ENCODE measurements at places on chromosomes 1 and 21. TPM values are rescaled to one million over a fixed set of nuclear protein-coding genes. Genes with fewer than 3 reads are reported as not detected.

Gene SLC35D1
- 14.1 TPM for total RNA-seq

Gene SLC27A3
- total RNA-seq, result 15.9 TPM

Gene AADACL4
- not detected for total RNA-seq

Gene HOOK1
- 19.6 TPM for total RNA-seq

Gene PDPN
- total RNA-seq, result 11.8 TPM

Gene RAB7B
- 0.69 TPM for total RNA-seq

Gene KCNK1
- total RNA-seq, result 7.4 TPM

Gene GBP6
- 0.69 TPM for total RNA-seq

Gene CD101
- total RNA-seq, result 1.6 TPM

Gene OR2L3
- total RNA-seq, result 0.92 TPM

Gene SPRR1B
- not detected for total RNA-seq

Gene ZBED6
- 8.1 TPM for total RNA-seq

Gene TIE1
- total RNA-seq, result 19.6 TPM

Gene PRRC2C
- total RNA-seq, result 49.8 TPM

Gene SELP
- total RNA-seq, result 0.92 TPM

Gene RHOC
- total RNA-seq, result 79.4 TPM

Gene RGS8
- 135 TPM for total RNA-seq

Gene ZSWIM5
- total RNA-seq, result 22.1 TPM

Gene SLFNL1
- 0.92 TPM for total RNA-seq

Gene AJAP1
- 25.4 TPM for total RNA-seq

Gene LIN28A
- not detected for total RNA-seq

Gene CSF3R
- total RNA-seq, result 4.6 TPM

Gene AIRE
- 0.23 TPM for total RNA-seq

Gene USP24
- total RNA-seq, result 65.7 TPM

Gene NMNAT2
- 51.0 TPM for total RNA-seq

Gene MFSD2A
- total RNA-seq, result 26.8 TPM

Gene LENEP
- total RNA-seq, result 0.69 TPM

Gene PTPN7
- not detected for total RNA-seq

Gene LYSMD1
- 18.5 TPM for total RNA-seq

Gene TMCC2
- total RNA-seq, result 38.3 TPM

Gene TARDBP
- 105 TPM for total RNA-seq

Gene OXCT2
- total RNA-seq, result 0.46 TPM

Gene PLD5
- total RNA-seq, result 6.0 TPM

Gene OSBPL9
- 81.0 TPM for total RNA-seq

Gene KRTAP12-2
- not detected for total RNA-seq

Gene TRAF3IP3
- 0.46 TPM for total RNA-seq

Gene CENPS
- 13.1 TPM for total RNA-seq

Gene TAF12
- total RNA-seq, result 20.3 TPM

Gene TMEM52
- total RNA-seq, result 5.8 TPM

Gene NGF
- 2.1 TPM for total RNA-seq

Measured in diencephalon (tissue), 1 donor.